Mesenchymal stem cell (in vitro differentiated cells and primary cell): ENCODE measurements at places on chromosomes 1 and 21.
A peak's percentile ranks its signal among the peaks of the same experiment; 100 is the strongest.

DNA sequence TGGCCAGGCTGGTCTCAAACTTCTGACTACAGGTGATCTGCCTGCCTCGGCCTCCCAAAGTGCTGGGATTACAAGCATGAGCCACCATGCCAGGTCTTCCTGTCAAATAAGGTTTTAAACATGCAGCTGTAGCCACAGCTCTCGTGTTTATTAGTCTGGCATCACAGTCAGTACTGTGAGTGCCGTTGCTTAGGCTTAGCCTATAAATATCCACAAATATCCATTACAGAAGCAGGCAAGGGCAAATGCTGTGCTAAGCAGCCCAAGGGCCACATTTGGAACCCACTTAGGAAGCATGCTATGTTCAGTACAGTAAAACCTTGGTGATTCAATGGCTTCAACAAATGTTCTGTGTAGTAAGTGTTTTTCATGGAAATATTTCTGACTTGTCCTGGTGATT is 75.9 kb downstream of the KIF1B start:
- DNase-seq = peak; percentile 18

GRCh38 chr1:109796484-109797302 is 33.0 kb upstream of the EPS8L3 start:
- peak; percentile 54 for DNase-seq

DNA sequence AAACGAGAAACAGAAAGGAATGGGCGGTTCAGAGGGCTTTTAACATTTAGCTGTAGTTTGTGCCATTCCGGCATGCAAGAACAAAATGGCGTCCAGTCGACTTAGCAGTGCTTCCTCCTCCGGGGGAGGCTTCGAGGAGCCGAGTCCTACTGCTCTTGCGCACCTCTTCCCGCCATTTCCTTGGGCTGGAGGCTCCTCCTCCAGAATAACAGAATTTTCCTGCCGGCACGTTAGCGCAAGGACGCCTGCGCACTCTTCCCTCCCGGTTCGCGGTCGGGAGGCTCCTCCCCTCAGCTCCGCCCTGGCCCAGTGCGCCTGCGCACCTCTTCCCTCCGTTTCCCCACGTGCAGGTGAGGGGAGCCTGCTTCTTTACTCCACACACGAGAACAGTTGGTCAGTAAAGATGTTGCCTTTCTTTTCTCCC is 1.0 kb downstream of the DMRTB1 start:
- DNase-seq = no peak

- peak; percentile 88 for DNase-seq
These were observed 38.5 kb upstream of the FAM131C start for GRCh38 chr1:16111771-16112595.

GRCh38 chr1:11906870-11907269 is 19.4 kb downstream of the KIAA2013 start:
- no peak for DNase-seq

- DNase-seq = no peak
These were observed 29.4 kb upstream of the LRRN2 start for GRCh38 chr1:204714861-204715511.

DNA sequence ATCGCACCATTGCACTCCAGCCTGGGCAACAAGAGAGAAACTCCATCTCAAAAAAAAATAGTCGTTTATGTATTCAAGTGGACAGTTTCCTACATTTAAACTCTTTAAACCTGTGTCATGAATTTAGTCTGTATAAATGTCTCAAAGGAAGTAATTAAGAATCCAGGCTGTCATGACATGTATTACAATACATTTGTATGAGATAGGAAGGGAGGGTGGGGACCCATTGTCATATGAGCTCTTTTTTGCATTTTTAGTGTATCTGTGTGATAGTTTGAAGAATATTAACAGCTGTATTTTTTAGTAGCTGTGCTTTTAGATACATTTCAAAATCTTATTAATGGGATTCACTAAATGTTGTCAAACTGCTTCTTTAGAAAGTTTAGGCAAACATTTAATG is 20.0 kb downstream of the DONSON start:
- no peak for DNase-seq

DNA sequence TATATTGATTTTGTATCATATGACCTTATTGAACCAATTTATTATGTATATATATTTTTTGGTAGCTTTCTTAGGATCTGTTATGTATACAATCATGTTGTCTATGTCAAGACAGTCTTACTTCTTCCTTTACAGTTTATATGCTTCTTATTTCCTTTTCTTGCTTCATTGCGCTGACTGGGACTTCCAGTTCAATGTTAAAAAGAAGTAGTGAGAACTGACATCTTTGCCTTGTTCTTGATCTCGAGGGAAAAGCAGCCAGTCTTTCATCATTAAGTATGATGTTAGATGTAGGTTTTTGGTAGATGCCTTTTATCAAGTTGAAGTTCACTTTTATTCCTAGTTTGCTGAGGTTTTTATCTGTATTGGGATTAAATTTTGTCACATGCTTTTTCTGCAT is 17.5 kb downstream of the MAN1C1 start:
- DNase-seq = no peak

- no peak for DNase-seq
These were observed 46.9 kb downstream of the GIPC2 start for GRCh38 chr1:78092643-78093042.

GRCh38 chr1:56060906-56061305 is 518.5 kb downstream of the PLPP3 start:
- peak; percentile 89 for DNase-seq

DNA sequence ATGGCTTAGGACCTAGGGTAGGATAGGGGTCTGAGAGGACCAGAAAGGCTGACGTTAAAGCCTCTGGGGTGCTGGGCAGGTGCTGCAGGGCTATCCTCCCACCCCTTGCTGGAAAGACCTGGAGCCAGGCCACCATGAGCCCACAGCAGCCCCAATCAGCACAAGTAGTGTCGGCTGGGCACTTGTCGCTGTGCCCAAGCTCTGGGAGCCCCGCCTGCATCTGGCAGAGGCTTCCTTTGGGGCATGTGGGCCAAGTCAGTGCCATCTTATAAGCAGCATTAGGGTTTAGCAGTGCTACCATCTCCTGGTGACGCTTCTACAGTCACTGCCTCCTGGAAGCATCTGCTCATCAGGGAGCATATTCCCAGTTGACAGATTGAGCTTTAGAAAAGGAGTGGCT is 31.3 kb downstream of the MAN1C1 start:
- no peak for DNase-seq

GRCh38 chr1:8193840-8194406 is 124.0 kb upstream of the SLC45A1 start:
- DNase-seq = no peak

DNA sequence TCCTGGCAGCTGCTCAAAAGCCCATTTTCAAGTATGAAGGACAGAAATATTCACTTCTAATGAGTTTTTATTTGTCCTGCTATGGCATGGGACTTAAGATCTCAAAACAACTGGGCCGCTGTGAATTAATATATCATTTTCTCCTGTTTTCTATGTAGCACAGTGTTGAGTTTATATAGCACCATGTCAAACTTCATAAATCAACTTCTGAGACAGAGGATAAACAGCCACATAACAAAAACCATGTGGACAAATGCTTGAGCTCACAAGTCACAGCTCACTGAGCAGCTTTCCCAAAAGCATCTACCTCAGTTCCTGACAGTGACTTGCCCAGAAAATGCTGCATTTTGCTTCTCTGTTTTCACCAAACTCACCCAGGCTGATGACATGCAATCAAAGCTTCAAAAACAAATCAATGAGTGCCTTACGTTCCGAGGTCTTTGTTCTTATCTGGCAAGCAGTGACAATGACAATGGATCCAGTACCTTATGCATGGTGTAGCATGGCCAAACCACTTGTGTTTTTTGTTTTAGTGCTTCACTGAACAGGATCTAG is 722.6 kb downstream of the LRRIQ3 start:
- DNase-seq = no peak

GRCh38 chr21:22192766-22193165 is 1194.6 kb downstream of the NCAM2 start:
- DNase-seq = no peak

GRCh38 chr1:111920221-111921024 is 69.0 kb downstream of the KCND3 start:
- peak; percentile 32 for DNase-seq

DNA sequence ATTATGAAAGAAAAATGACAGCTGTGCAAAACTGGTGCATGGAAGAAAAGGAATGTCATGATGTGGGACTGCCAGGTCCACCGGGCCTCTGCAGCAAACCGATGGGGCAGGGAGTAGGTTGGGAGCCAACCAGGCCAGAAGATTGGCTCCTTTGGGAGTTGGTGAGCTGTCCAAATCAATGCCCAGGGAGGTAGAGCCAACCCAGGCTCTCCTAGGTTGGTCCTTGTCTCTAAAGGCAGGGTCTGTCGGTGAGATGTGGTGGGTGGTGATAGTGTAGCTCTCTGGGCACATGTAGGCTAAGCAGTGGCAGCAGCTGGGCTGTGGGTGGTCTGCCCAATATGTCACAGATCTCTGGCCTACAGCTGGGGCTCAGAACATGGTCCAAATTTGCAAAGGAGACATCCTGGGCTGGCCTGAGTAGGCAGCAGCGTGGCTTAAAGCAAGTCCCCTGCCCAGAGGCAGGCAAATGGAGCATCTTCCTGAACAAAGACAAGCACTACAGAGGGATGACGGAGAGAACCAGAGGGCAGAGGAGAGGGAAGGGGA is 61.2 kb upstream of the PRDX6 start:
- DNase-seq = no peak

DNA sequence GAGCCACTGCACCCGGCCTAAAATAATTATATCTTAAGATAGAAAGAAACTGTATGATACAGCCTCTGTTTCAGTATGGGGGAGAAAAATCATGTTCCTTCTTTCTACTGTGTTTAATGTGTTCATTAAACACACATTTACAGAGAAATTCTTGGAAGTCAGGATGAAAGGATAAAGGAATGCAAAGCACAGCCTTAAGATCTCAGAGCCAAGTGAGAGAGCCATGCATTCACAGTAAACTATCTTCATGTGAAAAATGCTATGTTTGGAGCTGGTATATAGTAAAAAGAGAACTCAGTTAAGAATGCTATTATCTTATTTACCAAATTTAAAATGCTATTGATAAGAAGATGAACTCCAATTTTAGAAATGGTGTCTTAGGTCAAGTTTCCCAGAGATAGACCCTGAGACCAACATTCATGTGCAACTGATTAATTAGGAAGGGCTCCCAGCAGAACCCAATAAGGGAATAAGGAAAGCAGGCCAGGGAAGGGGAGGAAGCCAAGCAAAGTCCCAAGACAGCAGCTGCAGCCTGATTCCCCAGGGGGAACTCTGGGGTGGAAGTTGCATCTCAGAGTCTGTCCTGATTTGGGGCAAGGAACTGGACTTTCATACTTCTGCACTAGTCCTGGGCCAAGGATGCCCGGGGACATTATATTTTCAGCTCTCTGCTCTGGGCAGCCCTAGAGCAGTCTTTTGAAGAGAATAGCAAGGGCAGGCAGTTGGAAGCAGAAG is 130.0 kb upstream of the ZNF648 start:
- DNase-seq = no peak

GRCh38 chr1:94120991-94121390 is at the start of gene ABCA4:
ABCA4 (minus strand) TSS chr1:94121148; CDS start chr1:94121045, 103 bp downstream.
- no peak for DNase-seq

DNA sequence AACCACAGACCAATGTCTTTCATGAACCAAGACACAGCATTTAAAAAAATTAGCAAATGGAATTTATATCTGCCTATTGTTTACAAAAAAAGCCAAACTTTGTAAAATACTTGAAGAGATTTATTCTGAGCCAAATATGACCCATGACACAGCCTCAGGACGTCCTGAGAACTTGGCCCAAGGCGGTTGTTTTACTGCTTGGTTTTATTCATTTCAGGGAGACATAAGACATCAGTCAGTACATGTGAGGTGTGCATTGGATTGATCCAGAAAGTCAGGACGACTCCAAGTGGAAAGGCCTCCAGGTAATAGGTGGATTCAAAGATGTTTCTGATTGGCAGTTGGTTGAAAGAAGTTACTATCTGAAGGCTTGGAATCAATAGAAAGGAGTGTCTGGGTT is 1.4 kb upstream of the POFUT2 start:
- DNase-seq = no peak

GRCh38 chr1:63892632-63893395 is 119.0 kb downstream of the ROR1 start:
- DNase-seq = peak; percentile 73

- DNase-seq = no peak
These were observed 51.8 kb downstream of the DOP1B start for GRCh38 chr21:36208326-36209013.

DNA sequence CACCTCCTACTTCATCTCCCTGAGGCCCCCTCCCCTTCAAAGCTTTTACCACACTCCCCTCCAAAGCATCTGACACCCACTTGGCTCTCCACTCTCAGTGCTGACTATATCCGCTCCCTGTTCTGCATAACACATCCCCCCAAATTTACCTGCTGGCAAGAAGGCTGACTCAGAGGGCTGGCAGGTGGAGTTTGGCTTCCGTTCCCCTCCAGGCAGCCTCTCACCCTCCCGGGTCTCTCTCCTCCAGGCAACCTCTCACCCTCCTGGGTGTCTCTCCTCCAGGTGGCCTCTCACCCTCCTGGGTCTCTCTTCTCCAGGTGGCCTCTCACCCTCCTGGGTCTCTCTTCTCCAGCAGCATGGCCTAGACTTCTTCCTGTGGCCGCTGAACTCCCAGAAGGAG is 562.1 kb downstream of the NPHP4 start:
- DNase-seq = no peak
